Naive thymus-derived CD8-positive, alpha-beta T cell (primary cell): ENCODE measurements at places on chromosomes 2 and 18.

- DNase-seq = no peak
Observed at GRCh38 chr2:196390243-196391148, 219.1 kb upstream of the STK17B start.

DNA sequence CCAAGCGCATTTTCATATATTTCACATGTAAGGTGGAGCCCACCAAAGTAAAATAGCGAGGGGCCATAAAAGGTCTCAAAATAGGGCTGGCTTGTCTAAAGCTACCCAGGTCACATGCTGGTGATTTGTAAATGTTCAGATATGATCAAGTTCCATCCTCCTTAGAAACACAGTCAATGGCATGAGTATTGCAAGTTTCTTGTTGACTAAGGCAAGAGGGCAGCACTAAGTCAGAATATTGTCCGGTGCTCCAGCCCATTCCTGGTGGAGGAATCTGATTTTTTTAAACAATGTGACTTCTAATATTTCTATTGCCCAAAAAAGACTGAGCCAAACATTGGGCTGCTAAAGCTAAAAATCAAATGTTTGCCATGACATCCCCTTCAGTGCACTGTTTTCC is 85.1 kb downstream of the LAMA1 start:
- DNase-seq = no peak

DNA sequence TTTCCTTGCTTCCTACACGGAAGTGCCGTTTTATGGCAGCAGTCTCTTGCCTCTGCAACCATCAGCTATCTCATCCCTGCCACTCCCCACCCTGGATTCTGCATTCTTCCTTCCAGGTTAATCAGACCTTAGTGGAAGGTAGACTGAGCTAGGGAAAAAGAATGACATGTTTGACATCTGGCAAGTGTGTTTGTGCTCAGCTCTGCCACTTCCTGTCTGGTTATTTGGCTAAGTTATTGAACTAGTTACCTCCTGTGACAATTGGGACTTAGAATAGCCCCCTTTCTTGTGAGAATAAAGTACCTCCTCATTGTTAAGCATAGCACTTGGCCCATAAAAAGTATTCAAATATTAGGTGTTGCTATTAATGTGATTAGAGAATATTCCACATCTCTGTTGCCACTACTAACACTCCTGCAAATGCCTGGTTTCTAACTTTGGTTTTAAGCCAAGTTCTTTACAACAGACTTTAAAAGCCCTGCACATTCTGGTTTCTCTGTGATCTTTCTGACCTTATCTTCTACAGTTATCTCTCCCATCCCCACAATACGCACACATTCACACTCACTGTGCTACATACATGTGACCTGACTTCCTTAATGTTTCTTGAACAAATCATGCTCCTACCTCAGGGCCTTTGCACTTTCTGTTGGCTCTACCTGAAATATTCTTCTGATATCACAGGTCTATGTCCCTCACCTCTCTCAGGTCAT is 10.8 kb upstream of the MAPRE2 start:
- no peak for DNase-seq

GRCh38 chr2:149597050-149597667 is 9.6 kb upstream of the MMADHC start:
- no peak for DNase-seq

DNA sequence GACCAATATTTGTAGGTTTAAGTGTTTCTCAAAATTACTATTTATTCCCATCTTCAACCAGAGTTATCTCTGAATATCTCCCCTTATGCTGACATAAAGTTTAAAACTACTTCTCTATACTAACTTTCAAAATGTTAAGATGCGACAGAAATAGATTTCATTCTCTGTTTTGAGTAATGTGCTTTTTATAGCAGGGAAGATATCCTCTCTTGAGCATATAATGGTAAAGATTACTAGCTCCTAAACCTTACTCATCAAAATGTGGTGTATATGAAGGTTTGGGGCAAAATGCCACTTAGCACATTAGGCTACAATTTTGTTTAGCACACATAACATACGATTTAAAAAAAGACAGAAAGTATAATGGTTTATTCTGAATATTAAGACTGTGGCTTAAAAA is 54.4 kb downstream of the CWC22 start:
- DNase-seq = no peak

DNA sequence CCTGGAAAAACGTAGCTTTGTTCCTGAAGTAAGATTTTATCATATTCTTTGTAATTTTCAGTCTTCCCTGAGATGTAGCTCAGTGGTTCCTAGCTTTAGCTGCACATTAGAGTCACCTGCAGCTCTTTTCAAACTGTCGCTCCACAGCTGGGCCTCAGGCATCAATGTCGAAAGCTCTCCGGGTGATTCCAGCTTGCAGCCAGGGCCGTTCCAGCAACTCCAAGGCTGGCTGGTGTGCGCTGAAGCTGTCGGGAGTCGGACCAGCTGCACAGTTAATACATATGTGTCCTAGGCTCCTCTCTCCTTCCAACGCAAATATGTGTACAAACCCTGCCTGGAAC is 609 bp upstream of the ZNF2 start:
- no peak for DNase-seq

- no peak for DNase-seq
Observed at GRCh38 chr18:23077493-23078256, 57.6 kb upstream of the CABLES1 start.

DNA sequence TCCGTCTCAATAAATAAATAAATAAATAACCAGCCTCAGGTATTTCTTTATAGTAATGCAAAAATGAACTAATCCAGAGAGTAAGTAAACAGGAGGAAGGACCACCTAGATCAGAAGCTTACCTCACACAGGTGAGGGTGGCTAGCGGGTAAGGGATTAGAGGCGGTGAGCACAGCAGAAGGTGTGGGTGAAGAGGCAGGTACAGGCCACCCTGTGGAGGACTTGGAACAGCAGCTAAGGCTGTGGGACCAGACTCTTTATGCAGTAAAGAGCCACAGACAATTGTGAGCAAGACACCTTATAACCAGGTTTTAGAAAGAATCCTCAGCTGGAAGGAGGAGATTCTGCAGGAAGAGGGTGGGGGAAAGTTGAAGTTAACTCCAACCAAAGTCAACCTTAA is 34.2 kb upstream of the TTR start:
- DNase-seq = no peak

GRCh38 chr2:71727562-71727961 is 274.2 kb downstream of the DYSF start:
- DNase-seq = no peak

- no peak for DNase-seq
Observed at GRCh38 chr18:2871111-2871720, 24.4 kb downstream of the EMILIN2 start.

DNA sequence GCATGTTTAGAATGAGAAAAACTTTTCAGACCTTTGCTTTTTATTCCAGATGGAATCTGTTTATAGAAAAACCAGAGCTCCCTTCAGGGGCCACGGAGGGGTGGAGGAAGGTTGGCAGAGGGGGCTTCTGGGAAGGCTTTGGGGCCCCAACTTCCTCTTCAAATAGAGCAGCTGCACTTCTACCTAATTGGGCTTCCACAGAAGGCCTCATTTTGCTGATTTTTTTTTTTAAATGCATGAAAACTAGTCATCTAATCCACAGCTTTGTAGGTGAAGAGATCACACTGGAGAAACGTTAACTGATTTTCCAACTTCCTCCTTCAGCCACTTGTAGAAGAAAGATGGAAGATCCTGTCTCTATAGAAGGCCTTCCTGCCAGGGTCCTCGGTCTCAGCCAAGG is 181.8 kb downstream of the BCL11A start:
- no peak for DNase-seq

- DNase-seq = no peak
Observed at GRCh38 chr2:158034198-158034866, 67.3 kb upstream of the UPP2 start.

DNA sequence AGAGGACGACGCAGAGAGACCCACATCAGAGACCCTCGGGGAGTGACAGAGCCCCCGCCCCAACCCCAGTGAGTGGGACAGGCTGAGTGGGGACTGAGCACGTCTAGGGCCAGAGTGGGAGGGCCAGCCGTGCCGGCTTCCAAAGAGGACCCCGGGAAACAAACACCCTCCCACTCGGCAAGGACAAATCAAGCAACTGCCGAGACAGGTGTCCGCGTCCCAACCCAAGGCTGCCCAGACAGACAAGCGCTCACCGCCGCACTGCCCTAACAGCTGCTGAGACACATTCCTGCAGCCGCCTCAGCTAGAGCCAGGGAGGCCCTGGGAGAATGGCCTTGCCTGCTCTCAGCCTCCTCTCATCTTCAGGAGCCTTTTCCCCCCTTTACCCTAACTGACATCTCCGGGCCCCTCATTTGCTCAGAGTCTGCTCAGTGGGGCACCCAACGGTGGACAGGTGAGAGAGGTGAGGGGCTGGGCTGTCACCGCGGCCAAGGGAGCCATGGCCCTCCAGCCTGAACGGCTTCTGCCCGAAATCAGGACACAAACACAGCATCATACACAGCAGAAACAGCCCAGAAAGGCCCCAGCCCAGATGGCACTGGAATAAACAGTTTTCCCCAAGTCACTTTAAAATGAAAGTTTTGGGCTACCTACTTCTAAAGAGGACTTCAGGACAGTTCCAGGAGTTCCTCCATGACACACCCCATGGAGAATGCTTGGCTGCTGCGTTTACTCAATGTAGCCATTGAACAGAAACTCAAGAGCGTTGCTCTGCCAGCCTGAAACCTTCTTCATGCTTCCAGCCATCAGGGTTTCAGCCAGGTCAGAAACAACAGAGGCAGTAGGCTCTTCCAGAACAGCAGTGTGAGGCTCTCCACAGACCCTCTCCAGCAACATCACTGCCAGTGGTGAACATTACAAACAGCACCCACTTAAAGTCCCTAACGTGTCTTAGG is 23.6 kb downstream of the SLC66A2 start:
- DNase-seq = no peak
